Mucosa of gallbladder (tissue), 1 donor: ENCODE measurements at places on chromosomes 4 and X. TPM values are rescaled to one million over a fixed set of nuclear protein-coding genes. Genes with fewer than 3 reads are reported as not detected.

CFI gene
- total RNA-seq, result 60.9 TPM

SSX4B gene
- total RNA-seq, result not detected

TMPRSS11E gene
- not detected for total RNA-seq

SASH3 gene
- total RNA-seq, result 13.6 TPM

MAGED1 gene
- total RNA-seq, result 214 TPM

BGN gene
- total RNA-seq, result 204 TPM

SPANXA2 gene
- total RNA-seq, result not detected

MTCP1 gene
- total RNA-seq, result 18.7 TPM

DCAF4L1 gene
- 0.12 TPM for total RNA-seq

AFM gene
- total RNA-seq, result 0.35 TPM

NRK gene
- 4.3 TPM for total RNA-seq

GRCh38 chr4:74930162-74930561, 2.8 kb upstream of the PARM1 start:
- no peak for DNase-seq

DNA sequence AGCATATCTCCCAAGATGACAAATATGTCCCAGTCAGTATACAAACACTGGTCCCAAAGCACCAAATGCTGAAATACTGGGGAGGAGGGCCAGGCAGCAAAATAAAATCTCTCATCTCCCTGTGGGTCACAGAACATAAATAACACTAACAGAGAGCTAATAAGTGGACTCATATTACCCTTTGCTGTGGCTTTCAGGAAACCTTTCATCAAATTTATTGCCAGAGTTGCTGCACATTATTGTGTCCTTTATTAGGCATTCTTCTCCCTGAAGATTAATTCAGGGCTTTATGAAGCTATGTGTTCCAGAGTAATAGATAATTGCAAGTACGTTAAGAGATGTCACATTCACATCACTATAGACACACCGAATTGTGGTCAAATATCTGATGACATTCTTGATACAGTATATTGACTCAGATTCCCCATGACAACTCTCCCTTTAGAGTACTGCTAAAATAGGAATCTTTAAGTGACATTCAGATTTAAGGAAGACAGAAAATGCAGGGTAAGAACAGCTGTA, 124.1 kb upstream of the PRR32 start:
- DNase-seq, result no peak

GRCh38 chr4:60194214-60194613, 1005.9 kb upstream of the ADGRL3 start:
- DNase-seq, result no peak

DNA sequence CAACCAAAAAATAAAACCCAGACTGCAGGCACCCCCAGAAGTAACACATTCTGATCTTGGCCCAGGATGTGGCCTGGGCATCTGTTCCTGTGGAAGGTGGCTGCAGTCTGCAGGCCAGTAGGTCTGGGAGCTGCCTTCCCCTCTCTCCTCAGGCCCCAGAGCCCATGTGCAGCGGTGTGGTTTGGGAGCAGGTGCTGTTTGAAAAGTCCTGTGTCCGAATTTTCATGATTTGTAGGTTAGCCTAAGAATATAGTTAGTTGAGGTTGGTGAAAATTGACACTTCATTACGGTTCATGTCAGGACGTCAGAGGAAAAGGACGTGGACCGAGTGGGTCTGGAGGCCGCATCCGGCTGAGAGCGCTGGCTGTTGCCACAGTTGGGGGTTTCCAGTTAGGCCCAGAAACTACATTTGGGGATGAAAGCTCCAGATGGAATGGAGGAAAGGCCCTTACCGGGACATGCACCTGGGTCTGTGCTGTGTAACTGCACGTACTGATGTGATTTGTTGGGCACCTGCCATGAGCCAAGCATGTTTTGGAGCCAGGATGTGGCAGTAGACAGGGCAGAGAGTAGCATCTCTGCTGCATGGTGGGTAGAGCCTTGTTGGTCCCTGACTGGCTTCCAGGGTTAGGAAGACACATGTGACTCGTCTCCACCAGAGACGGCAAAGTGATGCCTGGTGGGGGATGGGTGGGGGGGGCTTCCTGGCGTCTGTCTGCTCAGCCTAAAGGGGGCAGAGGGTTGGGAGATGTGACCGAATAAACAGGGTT, 21.7 kb upstream of the HGFAC start:
- DNase-seq, result no peak

DNA sequence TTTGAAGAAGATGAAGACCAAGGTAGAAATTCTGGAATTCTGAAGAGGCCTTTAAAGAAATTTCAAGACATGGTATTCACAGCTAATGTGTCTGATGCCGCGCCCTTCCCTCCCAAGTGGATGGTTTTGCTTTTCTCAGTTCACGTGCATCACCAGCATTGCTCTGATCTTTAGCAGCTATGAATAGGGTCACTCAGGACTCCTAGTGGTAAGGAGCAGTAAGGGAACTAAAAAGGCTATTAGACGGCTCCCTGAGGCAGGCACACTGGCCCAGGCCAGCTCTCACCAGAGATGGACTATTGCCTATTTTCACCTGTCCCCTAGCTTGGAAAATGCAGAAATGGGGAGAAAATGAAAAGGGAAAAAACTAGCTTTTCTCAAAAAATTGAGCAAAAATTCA, 447.5 kb upstream of the RASGEF1B start:
- DNase-seq, result no peak

DNA sequence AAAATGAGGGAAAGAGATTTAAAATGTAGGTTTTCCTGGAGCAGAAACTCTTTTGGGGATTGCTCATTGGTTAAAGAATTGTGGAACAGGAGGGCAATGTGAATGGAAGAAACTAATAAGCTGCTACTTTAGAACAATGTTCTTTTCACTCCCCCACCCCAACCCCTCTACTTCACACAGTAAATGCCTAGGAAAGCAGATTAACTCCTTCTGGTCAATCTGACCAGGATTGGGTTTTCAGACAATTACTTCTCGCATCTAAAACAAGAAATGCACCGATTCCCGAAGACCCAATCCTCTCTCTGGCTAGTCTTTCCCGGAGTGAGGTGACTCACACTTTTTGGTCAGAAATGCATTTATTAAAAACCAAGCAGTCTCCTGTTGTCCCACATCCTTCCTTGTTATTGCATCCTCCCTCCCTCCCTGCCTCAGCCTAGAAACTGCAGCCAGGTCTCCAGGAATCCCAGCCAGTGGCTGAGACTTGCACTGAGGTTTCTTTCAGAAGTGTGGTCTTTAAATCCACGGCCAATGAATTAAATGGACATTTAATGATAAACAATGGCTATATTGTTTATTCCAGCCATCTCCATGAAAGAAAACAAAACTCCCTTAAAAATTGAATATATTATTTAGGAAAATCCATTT, 21.4 kb downstream of the MFAP3L start:
- no peak for DNase-seq

- no peak for DNase-seq
These were observed 586.0 kb downstream of the ACTRT1 start for GRCh38 chrX:127466211-127466610.

- DNase-seq, result no peak
These were observed at the start of gene CLIC2 for GRCh38 chrX:155334486-155335336. CLIC2 (minus strand) TSS chrX:155334614; CDS start chrX:155334427, 187 bp downstream.

DNA sequence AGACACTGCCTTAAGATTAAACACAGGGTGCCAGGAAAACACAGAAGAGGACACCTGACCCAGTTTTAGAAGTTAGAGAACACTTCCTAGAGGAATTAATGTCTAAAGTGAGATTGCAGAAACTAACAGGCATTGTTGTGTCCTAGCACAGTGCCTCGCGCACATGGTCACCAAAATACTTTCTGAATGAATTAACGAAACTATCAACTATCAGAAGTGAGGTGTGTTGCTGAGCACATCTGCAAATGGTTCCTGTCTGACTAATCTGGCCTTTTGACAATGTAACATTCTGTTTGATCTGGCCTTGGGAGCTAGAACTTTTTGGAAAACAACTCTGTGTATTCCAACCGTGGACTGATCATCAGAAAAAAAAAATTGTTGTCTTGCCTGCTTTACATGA, 556.8 kb upstream of the LCORL start:
- no peak for DNase-seq

GRCh38 chr4:4289055-4289454, 899 bp downstream of the LYAR start:
- DNase-seq, result no peak

GRCh38 chrX:22203186-22203585, 69.5 kb upstream of the CBLL2 start:
- no peak for DNase-seq

DNA sequence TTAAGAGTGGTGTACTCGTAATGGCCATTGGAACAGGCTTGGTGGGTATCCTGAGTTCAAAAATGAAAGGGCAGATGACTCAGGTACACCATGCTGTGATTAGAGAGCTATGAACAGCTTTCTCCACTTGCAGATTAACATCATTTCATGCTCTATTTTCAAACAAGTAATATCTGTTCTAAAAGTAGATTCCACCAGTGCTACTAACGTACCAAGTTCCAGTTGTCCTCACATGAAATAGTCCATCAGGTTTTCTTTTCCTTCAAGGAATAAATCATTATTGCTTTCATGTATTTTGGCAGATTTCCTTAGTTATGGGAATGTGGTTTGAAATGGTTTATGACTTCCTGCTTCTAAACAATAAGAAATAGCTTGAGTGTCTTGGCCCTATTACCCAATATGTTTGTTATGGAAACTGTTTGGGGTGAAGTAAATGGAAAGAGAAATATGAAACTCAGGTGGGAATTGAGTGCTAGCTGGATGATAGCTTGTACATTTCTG, 49.9 kb downstream of the PCDH7 start:
- no peak for DNase-seq

GRCh38 chr4:8719421-8719820, 126.9 kb downstream of the CPZ start:
- DNase-seq, result no peak

DNA sequence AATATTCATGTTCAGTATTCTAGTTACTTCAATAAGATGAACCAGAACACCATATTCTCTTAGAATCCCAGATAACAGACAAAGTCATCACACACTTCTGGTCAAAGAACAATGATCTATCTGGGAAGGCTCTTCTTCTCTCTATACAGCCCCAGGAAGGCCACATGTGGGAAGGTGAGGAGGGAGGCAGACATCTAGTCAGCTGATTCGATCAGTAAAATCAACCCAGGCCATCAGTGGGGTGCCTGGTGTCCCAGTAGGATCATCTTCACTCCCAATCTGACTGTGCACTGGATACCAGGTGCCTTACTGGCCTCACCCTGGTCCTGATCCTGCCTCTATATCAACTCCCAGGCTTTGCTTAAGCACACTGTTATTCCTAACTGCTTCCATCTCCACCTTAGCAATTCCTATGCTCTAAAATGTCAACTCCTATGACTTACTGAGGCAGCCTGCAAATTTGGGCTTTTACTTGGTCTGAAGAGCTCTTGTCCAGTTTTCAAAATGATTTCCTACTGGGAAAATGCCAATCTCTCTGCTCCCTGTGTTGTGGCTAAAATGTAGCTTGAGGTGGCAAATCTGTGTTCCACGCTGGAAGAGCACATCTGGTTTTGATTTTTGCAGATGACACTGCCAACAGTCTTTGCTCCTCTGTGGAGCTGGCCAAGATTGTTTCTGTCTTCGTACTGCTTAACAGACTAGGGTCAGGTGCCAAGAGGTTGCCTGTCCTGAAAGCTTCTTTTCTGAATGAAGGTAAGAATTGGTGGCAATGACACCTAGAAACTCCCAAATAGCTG, 128.7 kb downstream of the MGST2 start:
- no peak for DNase-seq

DNA sequence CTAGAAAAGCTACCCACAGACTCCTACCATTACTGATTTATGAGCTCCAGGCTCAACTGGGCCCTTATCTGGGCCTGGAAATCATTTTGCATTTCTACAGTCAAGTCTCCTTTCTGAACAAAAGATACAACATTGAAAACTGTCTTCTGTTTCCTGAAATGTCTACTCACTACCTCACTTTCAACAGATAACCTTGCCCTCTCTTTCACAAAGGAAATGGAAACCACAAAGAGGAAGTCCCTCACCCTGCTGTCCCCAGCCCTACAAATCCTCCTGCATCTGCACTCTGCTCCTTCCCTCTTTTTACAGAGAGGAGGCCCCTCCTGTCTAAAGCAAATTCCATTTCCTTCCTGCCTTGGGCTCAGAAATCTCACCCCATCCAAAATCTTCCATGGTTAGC, 24.8 kb upstream of the CYBB start:
- DNase-seq, result no peak

GRCh38 chrX:47482065-47482511, 934 bp downstream of the ZNF41 start:
- DNase-seq, result no peak

- no peak for DNase-seq
These were observed 28.7 kb downstream of the DIAPH2 start for GRCh38 chrX:96713303-96713702.

GRCh38 chr4:78551420-78552351, at the start of gene ANXA3:
ANXA3 (plus strand) TSS chr4:78551770; CDS start chr4:78554474, 2,704 bp downstream.
- DNase-seq, result peak; percentile 47

DNA sequence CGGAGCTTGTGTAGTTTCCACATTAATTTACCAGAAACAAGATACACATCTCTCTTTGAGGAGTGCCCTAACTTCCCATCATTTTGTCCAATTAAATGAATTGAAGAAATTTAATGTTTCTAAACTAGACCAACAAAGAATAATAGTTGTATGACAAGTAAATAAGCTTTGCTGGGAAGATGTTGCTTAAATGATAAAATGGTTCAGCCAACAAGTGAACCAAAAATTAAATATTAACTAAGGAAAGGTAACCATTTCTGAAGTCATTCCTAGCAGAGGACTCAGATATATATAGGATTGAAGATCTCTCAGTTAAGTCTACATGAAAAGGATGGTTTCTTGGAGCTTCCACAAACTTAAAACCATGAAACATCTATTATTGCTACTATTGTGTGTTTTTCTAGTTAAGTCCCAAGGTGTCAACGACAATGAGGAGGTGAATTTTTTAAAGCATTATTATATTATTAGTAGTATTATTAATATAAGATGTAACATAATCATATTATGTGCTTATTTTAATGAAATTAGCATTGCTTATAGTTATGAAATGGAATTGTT, at the start of gene FGB:
TSS of gene FGB (plus strand) at position 315 of the 558 bp plus-strand sequence. CDS start at position 323, 8 bp downstream.
- DNase-seq, result no peak

GRCh38 chr4:25413261-25413660, 36.2 kb downstream of the ANAPC4 start:
- no peak for DNase-seq

- no peak for DNase-seq
These were observed 53.2 kb downstream of the MAML3 start for GRCh38 chr4:140100771-140101170.

DNA sequence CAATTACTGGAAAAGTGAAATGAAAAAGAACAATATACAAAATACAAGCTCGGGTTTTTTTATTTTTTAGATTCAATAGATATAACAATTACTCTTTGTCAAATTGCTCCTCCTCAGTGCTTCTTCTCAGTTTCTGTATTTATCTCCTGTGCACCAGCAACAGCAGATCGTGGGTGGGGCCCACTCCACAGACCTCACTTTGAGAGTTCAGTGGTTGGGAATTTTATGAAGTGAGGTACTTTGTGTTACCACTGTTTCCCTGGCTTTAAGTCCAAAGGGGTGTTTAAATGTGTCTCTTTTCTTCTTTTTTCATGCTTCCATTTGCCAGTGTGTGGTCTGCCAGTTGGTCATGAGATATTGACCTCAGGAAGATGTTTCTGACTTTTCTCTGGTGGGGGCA, 54.4 kb downstream of the KIT start:
- DNase-seq, result no peak

GRCh38 chr4:40270609-40271008, 64.5 kb upstream of the CHRNA9 start:
- DNase-seq, result no peak

- DNase-seq, result no peak
These were observed 47.2 kb downstream of the GYG2 start for GRCh38 chrX:2875798-2876399.
